ENCODE measurements at places on chromosomes 7 and 10. TPM values are rescaled to one million over a fixed set of nuclear protein-coding genes. Genes with fewer than 3 reads are reported as not detected.
A peak's percentile ranks its signal among the peaks of the same experiment; 100 is the strongest.

GRCh38 chr7:91656541-91657482 is 223.7 kb downstream of the MTERF1 start:
- DNase-seq = no peak

DNA sequence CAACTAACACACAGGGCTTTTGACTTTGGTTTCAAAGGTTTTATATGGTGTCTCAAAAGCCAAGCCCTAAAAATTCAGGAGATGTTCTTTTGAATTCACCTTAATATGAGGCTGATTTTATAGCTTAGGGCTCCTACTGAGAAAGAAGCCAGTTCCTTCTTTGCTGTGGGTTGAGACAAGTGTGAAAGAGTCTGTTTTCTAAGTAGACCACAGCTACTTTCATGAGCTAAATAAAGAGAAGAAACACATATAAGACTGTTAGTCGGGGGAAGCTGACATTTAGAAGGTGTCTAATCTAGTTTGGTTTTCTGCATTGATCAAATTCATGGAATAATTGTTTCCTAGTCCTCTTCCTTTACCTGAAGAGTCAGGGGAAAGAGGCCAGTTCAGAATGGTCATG is 332.1 kb upstream of the CELF2 start:
- no peak for DNase-seq

GRCh38 chr7:150875791-150876190 is 23.5 kb downstream of the AOC1 start:
- DNase-seq = no peak

DNA sequence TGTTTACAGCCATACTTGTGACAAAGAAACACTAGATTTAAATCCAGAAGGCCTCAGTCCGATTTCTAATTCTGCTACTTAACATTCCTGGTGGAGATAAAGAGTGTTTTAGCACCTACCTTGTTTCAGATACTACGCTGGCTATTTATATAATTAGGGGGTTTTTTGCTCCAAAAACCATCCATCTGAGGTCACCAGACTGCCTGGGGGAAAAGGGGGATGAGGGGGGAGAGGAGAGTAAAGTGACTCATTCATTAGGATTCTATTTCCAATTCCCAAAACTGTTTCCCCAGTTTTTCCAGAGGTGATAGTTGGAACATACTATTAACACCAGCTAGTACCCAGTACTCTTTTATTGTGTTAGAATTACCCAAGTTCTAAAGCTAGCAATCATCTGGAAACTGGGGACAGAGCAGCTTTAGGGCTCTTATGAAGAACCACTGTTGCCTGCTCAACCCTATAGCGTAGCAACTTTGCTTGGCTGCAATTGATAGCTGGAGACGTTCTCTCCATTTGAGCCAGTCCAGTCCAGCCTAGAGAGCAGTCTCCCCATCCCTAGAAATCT is 6.6 kb downstream of the GCC1 start:
- DNase-seq = no peak

- no peak for DNase-seq
These were observed 69.0 kb downstream of the PARD3 start for GRCh38 chr10:34746094-34746493.

GRCh38 chr7:92612501-92612900 is 22.3 kb upstream of the FAM133B start:
- DNase-seq = peak; percentile 73

- no peak for DNase-seq
These were observed 17.6 kb downstream of the CPED1 start for GRCh38 chr7:121005996-121006584.

DNA sequence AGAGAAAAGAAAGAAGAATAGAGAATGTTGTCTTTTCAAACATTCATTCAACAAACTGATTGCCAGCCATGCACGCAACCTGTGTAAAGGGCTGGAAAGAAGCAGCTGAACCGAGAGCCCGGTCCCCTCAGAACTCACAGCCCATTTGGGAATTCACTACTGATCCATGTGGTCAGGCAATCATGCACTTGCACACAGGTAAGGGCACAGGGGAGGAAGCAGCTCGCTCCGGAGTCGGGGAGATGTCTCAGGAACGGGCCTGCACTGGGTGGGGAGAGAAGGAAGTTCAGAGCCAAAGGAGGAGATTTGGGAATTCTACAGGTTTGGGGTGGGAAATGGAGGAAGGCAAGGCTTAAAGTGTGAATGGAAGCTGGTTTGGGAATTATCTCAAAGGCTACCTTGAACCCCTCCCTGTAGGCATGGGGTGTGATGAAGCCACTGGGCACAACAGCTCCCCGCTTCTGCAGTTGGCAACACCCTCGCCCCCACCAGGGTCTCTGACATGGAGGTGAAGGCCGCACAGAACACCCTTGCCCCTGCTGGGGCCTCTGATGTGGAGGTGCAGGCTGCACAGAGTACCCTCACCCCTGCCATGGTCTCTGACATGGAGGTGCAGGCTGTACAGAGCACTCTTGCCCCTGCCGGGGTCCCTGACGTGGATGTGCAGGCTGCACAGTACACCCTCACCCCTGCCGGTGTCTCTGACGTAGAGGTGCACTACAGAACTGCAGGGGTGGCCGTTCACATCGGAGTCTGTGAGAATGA is 194.4 kb upstream of the RNF32 start:
- no peak for DNase-seq

DNA sequence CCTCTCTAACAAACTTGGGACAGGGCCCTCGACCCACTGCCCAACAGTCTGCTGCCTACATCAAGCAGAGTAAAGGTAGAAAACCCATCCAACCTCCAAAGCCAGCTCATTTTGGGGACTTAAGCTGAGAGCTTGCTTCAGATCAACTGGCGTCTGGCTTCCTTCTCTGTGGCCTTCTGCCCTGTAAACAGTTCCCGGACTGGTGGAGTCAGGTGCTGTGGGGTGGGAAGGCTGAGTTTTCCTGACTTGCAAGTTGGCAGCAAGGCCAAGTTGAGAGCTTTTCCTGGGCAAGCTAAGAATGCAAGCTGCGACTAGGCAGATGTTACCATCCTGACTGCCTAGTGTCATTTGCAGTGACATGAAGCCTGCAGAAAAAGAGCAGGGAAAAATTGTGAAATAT is 3.7 kb downstream of the GALNT17 start:
- DNase-seq = no peak

DNA sequence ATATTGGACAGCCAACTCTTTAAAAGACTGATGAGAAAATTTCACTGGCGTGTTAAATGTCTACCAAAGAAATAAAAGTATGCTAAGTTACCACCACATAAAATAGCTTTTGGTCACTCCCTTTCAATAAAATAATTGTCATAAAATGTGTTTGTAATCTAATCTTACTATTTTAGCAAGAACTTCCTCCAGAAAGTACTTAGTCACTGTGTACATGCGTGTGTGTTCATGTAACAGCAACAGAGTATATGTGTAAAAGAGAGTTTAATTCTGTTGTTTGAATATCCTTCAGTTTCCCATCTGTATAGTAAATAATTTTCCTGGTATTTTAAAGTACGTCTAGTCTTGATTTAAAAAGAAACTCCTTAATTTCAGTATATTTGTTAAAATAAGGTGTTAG is 35.0 kb upstream of the WASL start:
- no peak for DNase-seq

DNA sequence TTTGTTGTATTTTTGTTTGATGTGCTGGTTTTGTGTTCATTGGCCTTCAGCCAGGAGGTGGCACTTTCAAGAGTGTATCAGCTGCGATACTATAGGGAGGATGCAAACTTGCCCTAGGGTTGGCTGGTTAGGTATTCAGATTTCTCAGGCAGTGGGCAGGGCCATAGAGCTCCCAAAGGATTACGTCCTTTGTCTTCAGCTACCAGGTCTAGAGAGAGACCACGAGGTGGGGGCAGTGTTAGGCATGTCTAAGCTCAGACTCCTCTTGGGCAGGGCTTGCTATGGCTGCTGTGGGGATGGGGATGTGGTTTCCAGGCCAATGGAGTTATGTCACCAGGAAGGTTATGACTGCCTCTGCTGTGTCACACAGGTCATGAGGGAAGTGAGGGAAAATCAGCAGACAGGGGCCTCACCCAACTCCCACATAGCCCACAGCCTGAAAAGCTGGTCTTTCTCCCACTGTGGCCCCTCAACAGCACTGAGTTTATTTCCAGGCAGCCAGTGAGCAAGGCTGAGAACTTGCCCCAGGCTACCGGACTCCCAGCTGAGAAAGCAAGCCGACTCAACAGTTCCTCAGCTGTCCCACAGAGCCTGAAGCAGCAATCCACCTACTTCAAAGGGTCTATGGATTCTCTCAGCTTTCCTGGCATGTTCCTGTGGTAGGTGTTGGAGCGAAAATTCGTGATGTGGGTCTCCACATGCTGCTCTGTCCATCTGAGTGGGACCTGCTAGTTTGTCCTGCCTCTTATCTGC is 227.4 kb upstream of the COBL start:
- no peak for DNase-seq

GRCh38 chr7:46162609-46163008 is 241.5 kb upstream of the IGFBP3 start:
- DNase-seq = peak; percentile 62

- DNase-seq = no peak
These were observed 727.8 kb downstream of the TYW1 start for GRCh38 chr7:67724435-67724834.

- DNase-seq = no peak
These were observed 10.8 kb upstream of the SFRP5 start for GRCh38 chr10:97782455-97783228.

GRCh38 chr10:123563994-123564393 is 102.2 kb upstream of the GPR26 start:
- no peak for DNase-seq

- DNase-seq = no peak
These were observed 494.1 kb downstream of the SH2D4B start for GRCh38 chr10:81031774-81032173.

DNA sequence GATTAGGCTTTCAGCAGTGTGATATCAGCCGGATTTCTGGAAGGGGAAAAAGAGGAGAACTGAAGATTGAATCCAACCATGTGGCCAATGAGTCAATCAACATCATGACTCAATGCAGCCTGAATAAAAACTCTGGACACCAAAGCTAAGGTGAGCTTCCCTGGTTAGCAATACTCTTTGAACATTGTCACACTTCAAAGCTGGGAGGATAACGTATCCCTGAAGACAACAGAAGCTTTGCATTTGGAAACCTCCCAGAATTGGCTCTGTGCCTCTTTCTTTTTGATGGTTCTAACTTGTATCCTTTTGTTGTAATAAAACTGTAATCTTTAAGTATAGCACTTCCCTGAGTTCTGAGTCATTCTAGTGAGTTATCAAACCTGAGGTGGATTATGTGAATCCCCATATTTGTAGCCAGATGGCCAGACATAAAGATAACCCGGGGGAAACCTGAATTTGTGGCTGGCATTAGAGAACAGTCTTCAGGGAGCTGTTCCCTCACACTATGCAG is 284.4 kb downstream of the IPMK start:
- peak; percentile 30 for DNase-seq

DNA sequence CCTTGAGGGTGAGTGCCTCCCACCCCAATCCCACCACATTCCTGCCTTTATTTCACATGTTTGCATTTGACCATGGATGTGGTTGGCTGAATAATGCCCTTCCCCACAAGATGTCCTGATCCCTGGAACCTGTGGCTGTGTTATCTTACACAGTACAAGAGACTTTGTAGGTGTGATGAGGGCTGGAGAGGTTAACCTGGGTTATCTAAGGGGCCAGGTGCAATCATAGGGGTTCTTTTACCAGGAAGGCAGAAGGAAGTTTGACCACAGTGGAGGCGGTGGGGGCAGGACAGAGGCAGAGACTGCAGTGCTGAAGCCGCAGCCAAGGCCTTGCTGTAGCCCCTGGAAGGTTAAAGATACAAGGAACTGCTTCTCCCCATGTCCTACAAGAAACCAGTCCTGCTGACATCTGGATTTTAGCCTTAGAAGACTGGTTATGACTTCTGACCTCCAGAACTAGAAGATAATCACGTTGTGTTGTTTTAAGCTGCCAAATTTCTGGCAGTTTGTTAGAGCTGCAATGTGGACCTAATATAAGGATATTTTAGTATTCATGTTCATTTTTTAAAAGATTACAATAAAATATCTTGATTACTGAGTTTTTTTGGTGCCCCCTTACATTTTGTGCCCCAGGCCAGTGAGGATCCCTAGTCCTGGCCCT is 136.6 kb downstream of the ARHGAP22 start:
- no peak for DNase-seq

DNA sequence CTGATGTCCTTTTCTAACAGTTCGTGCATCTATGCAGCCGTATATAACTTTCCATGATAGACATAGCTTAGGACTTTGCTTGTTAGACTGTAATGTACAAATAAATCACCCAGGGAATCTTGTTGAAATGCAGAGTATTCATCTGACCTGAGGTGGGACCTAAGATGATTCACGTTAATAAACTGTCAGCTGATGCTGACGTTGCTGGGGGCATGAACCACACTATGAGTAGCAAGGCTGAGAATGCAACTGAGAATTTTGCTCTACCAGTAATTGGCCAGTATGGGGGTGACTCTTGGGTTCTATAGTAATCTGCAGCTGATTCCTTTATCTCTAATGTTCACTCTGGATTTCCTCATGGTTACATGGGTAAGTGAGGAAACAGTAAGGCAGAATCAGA is 130.1 kb upstream of the MALRD1 start:
- peak; percentile 98 for DNase-seq

GRCh38 chr7:130903358-130903974 is 169.5 kb upstream of the KLF14 start:
- DNase-seq = peak; percentile 98

- DNase-seq = no peak
These were observed 46.5 kb downstream of the FAS start for GRCh38 chr10:89037096-89037495.

DNA sequence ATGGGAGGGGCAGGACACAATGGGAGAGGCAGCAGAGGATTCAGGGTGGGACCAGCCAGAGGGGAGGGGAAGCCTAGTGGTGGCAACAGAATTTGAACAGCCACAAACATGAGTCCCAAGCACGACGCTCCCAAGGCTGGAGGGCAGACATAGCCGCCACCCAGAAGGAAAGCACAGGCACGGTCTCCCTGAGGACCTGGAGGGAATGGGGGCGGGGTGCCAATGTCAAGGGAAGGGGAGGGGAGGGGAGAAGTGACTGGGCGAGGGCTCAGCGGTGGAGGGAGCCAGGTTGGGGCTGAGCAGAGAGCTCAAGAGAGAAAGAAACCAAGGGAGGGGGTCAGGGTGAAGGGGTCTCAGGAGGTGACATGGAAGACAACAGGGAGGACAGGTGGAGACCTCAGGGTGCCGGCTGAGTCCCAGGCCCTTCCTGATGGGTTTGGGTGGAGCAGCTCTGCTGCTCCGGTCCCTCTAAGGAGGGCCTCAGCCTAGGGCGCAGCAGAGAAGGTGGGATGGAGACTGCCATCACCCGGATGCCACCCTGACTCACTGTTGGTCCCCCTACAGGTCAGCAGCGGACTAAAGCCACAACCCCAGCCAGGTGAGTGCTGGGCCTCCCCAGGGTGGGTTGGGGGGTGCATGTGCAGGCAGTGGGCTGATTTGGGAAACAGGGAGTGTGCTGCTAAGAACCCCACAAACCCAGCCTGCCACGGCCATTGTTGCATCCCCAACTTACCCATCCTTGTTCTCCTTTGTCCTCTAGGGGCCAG is 24.2 kb downstream of the PILRA start:
- DNase-seq = no peak

- DNase-seq = no peak
These were observed 116.4 kb downstream of the ITGB8 start for GRCh38 chr7:20447021-20447650.

GRCh38 chr10:118596426-118597124 is 1.1 kb upstream of the PRLHR start:
- no peak for DNase-seq

GRCh38 chr10:62021978-62022802 is 120.7 kb downstream of the ARID5B start:
- DNase-seq = no peak

Gene ZNF467
- total RNA-seq = not detected

Gene CCL24
- total RNA-seq = not detected

Gene PNLIPRP3
- not detected for total RNA-seq

Gene NEBL
- under 0.01 TPM for total RNA-seq

Gene CREB5
- 11.1 TPM for total RNA-seq

Gene NME8
- total RNA-seq = not detected

Gene SDK1
- total RNA-seq = 1.6 TPM

Gene MKRN1
- 83.0 TPM for total RNA-seq

Gene ELAPOR2
- total RNA-seq = 1.3 TPM
